HTR-8/SVneo (cell line): ENCODE measurements at places on chromosomes 1 and 21.

- DNase-seq: no peak
Observed at GRCh38 chr1:2623571-2624337, 9.1 kb downstream of the MMEL1 start.

- DNase-seq: no peak
Observed at GRCh38 chr1:239682960-239683359, 296.6 kb downstream of the CHRM3 start.

DNA sequence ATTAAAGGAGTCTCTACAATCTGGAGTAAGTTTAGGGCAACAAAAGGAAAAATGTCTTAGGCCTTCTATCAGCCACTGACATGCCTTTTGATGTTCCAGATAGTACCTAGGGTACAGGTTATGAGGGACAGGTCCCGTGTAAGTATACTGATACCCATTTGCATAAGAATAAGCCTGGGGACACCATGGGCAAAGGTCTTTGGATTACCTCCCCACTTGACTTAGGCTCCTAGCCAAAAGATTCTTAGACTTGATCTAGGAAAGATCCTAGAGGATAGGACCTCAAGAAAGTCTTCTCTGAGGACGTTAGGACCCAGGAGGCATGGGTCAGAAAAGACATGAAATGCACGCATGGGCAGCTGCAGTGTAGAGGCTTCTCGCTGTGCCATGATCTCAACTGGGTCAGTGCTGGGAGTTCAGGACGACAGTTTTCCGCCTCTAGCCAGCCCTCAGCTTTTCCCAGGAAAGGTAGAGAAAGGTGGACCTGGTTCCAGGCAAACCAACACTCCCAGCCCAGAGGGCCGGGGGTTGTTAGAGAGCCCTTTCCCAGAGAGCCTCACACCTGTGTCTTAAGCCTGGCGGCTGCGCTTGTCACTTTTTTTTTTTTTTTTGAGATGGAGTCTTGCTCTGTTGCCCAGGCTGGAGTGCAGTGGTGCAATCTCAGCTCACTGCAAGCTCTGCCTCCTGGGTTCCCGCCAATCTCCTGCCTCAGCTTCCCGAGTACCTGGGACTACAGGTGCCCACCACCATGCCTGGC, 26.6 kb downstream of the MSTO1 start:
- no peak for DNase-seq

DNA sequence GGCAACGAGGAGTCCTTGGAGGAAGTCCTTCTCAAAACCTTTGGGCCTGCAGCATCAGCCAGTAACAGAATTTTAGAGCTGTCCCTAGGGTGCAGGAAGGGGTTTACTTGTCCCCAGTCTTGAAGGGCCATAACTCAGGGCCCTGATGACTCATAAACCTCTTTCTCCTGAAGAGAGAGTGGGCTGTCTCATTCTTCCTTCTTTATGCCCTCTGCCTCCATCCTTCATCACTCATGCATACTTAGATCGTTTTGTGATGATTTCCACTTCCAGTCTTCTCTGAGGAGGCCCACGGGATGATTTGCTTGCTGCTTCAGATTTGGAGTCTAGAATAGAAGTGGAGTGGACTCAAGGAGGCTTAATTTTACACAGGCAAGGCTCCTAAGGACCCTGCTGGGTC, 60.2 kb downstream of the NDUFS5 start:
- no peak for DNase-seq

GRCh38 chr1:196733091-196733970, 41.3 kb upstream of the CFHR3 start:
- no peak for DNase-seq

GRCh38 chr1:236168716-236169429, 26.5 kb downstream of the GPR137B start:
- no peak for DNase-seq

DNA sequence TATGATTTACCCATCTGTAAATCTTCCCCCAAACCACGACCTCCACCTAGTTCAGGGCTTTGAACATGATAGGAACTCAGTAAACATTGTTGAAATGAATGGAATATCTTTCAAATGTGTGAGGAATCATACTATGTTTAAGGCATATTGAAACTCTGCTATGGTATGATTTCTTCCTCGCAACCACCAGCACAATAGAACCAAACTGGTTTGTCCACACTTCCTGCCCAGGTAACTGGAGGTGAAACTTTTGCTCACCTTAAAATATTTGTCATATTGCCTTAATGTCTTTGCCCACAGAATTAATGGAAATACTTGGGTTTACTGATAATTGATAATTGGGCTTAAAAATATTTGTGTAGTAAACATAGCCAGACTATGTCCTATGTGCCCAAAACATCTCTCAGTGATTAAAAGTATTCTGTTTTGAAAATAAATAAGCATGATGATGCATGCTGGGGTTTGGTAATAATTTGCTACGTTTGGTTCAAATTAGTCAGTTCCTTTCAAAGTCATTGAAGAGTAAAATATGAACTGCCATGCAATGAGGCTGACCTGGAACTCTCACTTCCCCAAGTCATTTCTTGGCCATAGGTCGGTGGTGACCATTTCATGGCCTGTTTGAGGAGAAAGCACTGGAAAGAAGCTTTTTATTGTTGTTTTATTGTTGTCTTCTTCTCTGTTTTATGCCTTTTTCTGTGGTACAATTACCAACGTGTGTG, 73.3 kb downstream of the TNFSF18 start:
- no peak for DNase-seq

DNA sequence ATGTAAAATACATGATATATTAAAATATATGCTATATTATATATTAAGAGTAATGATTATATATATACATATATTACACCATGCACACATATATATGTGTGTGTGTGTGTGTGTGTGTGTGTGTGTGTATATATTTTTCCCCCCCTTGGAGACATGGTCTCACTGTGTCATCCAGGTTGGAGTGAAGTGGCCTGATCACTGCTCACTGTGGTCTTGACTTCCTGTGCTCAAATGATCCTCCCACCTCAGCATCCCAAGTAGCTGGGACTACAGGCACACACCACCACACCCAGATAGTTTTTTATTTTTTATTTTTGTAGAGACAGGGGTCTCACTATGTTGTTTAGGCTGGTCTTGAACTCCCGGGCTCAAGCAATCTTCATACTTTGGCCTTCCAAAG, 54.4 kb upstream of the RBM34 start:
- DNase-seq: no peak

DNA sequence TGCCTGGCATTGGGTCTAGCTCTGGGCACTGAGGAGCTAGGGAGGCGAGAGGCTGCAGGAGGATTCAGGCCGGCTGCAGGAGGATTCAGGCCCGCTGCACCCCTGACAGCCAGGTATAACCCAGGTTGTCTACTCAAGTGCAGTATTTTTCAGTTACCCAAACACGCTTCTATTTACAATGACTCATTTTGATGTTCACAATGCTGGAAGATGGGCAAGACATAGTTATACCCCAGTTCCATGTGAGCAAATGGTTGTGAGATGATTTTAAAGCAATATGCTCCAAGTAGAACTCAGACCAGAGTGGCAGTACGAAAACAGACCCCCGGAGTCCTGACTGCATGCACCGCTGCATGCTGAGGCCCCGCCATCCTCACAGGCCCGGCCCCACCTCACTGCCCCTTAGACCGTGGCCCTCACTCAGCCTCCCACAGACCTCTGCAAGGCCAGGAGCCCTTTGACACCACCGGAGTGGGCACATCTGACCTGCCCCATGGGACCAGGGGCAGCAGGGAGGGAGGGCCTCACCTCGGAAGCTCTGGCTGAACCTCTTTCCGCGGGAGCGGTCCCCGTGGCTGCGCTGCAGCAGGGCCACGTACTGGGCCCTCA, 553 bp downstream of the LEFTY1 start:
- DNase-seq: no peak

- DNase-seq: no peak
Observed at GRCh38 chr1:15851210-15852035, 3.9 kb downstream of the SPEN start.

DNA sequence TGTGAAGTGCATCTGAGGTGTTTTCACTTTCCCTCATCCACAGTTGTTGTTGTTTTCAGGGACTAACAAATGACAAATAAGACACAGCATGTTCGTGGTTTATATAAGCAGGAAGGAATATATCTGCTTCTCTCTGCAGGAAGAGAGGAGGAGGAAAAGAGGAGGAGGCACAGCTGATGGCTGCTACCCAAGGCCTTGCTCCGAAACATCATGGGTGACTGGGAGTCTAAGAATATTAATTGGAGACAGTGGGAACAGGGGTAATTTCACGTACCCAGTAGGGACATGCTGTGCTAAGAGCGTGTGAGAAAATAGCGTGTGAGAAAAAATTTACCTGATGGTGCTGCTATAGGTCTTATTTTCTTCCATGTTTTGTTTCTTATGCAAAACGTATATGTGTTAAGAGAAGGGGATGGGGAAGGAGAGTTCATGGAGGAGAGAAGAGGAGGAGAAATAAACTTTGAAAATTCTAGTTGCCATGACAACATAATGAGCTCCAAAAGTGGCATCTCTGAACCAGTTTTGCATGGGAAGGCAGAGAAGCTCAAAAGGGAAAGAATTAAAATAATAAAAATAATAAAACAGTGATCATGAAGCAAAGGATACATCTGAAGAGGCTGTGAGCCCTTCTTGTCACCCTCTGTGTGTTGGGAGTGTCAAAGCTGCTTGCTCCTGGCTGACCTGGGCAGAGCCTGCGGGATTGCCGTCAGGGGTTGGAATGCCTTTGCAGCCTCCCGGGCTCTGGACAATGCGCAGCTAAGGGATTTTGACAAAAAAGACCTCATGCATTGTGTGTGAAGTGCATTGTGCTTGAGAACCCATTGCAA, 192.0 kb downstream of the CACNA1E start:
- no peak for DNase-seq

DNA sequence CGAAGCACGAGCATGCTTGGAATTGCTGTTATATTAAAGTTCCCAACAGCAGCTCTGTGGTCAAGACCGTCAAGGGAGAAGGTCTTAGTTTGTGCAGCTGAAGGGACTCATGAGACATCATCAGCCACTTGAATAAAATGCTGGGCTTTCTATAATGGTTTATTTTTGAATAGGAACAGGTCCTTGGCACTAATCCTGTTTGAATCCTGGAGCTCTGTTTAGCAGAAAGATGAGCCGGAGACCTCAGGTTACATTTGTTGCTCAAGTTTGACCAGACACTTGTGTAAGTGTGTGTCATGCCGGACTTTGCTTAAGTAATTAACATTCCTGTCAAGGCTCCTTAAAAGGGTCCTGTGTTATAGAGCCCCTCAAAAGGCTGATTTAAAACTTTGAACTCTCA, 186.5 kb downstream of the ROR1 start:
- DNase-seq: no peak

- no peak for DNase-seq
Observed at GRCh38 chr21:36846631-36847030, 119.8 kb downstream of the HLCS start.

- no peak for DNase-seq
Observed at GRCh38 chr1:147478521-147478920, 62.8 kb upstream of the BCL9 start.

DNA sequence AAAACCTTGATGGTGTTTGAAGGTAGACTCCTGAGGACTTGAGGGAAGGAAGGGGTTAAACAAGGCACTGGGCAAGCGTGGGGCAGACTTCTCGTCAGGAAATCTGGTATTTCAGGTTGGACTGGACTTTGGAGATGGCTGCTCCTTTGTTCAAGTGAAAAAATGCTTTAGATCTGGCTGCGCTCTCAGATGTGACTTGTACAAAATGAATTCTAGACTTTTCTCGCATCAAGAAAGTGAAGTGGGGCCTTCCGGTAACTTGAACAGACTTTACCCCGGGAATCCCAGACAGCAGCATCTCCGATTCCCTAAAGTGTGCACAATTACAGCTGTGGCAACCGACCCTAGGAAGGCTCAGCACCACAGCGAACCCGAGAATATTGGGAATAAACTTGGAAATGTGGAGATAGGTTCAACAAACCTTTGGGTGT, 44.3 kb upstream of the ERRFI1 start:
- DNase-seq: no peak

- DNase-seq: no peak
Observed at GRCh38 chr1:212242288-212242984, 42.8 kb upstream of the PPP2R5A start.

- no peak for DNase-seq
Observed at GRCh38 chr1:217039926-217040325, 316.7 kb upstream of the ESRRG start.

DNA sequence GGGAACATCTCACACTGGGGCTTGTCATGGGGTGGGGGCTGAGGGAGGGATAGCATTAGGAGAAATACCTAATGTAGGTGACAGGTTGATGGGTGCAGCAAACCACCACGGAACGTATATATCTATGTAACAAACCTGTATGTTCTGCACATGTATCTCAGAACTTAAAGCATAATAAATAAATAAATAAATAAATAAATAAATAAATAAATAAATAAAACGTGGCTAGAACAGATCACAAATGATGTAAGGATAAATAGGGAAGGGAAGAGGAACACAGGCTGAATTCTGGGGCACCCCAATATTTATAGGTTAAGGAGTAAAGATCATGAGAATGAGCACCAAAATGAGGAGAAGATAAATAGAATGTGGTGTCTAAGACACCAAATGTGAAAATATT, 592.2 kb downstream of the AMY1C start:
- DNase-seq: no peak

GRCh38 chr1:224683936-224684335, 67.8 kb downstream of the CNIH3 start:
- no peak for DNase-seq

DNA sequence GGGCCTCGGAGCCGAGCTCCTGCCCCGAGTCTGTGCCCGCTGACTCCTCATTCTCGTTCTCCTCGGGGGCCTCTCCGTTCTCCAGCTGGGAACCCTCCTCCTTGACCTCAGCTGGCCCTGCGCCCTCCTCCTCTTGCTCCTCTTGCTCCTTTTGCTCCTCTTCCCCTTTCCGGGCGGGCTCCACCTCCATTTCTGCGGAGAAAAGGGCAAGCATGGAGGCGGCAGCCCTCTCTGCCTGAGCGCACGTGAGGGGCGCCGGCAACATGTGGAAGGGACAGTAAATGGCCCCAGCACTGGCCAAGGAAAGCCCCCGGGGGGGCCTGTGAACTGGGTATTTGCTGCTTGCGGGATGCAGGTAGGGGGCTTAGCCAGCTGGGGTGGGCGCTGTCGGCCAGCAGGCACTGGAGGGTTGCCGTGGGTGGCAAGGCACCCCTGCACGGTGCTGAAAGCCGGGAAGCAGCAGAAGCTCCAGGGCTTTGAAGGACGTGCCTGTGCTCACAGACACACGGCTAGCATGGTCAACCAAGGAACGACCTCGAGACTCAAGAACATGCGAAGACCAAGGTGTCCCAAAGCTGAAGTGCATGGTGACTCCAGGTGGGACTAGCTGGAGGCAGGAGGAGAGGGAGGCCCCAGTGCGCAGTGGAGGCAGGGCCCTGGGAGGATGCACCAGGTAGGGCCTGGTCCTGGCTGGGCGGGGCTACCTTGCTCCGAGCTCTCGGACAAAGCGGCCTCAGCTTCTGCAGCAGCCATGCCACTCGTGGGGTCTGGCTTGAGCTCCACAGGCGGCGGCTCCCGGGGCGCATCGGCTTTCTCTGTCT, 30.7 kb downstream of the ZBTB17 start:
- DNase-seq: no peak

- no peak for DNase-seq
Observed at GRCh38 chr1:202362212-202362611, 13.7 kb downstream of the PPP1R12B start.
